Jurkat, Clone E6-1 (cell line): ENCODE measurements at places on chromosomes 16 and 17.

GRCh38 chr16:47970291-47970931 is 185.4 kb downstream of the ABCC12 start:
- DNase-seq: peak; percentile 51

- DNase-seq: no peak
These were observed 8.0 kb downstream of the DLG4 start for GRCh38 chr17:7211491-7212273.

DNA sequence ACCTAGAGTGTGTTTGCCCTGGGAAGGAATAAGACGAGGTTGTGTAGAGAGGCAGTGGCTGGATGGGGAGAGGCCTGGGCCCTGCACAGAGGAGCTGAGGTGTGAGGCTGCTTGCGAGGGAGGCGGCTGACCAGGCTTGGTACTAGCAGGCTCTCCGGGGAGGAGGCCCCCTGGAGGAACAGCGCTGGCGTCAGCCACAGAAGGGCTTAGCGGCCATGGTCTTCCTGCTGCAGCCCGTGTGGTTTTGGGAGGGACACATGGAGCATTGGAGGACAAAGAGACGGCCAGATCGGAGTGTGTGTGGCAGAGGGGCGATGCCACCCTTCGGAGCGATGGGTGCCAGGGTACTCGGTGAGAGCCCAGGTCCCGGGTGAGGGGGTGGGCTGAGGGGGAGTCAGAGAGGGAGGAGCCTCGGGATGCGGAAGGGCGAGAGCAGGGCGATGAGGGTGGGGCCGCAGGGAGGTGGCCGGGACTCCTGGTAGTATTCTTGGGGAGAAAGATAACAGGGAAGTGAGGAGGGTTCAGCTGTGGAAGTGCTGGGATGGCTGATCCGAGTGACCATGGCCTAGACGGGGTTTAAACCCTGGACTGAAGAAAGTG is 8.3 kb downstream of the BANP start:
- no peak for DNase-seq

DNA sequence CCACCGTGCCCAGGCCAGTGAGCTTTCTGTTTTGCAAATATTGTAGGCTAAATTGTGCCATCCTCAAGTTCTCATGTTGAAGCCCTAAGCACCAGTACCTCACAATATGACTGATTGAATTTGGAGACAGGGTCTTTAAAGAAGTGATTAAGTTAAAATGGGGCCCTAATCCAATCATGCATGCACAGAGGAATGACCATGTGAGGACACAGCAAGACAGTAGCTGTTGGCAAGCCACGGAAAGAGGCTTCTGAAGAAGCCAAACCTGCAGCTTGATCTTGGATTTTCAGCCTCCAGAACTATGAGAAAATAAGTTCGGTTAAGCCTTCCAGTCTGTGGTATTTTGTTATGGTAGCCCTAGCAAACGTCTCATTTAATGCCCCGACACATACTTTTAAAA is 24.9 kb downstream of the TOM1L2 start:
- DNase-seq: no peak

- peak; percentile 1 for DNase-seq
These were observed 23.4 kb upstream of the KRT24 start for GRCh38 chr17:40726919-40727318.
